ENCODE measurements at places on chromosomes 1 and 21.

DNA sequence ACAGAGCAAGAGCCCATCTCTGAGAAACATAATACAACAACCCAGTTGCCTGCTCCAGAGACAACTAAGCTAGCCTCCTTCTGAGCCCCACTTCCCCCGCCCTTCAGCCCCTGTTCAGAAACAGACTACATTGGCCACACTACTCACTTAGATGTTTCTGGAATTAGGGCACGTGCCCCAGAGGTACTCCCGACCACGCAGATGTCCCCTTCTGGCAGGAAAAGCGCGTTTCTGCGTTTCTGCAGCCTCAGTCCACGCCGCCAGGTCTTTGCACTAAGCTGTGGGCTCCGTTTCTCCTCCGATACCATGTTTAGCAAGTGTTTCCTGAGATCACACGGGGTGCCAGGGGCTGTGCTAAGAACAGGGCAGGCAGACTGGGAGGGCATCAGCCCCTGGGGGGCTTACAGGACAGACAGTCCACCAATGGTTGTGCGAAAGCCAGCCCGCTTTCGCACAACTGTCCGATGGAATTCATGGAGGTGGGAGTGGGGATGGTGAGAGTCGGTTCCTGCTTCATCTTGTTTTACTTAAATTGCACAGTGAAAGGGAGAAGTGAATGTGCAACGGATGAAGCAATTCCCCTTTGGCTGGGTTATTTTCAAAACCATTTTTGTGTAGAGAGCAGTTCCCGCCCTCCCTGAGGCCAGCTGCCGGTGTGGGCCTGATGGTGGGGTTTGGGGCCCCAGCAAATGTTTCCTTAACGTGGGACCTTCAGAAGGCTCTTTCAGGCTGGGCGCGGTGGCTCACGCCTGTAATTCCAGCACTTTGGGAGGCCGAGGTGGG lies 2.7 kb downstream of the PIK3CD start:
- peak; percentile 13 for DNase-seq

DNA sequence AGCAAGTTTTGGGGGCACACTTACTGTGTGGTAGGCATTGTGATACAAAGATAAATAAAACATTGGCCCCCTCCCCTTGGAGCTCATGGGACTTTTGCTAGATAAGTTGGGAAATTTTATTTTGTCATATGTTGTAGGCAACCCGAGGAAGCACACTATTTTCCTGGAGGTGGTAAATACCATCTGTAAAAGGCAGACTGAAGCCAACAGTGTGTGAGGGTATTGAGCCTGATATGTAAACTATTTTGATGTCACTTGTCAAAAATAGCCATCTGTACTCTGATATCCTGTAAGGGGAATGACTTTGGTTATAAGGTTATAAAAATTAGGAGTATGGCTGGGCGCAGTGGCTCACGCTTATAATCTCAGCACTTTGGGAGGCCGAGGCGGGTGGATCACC lies 30.6 kb downstream of the VANGL2 start:
- no peak for DNase-seq

DNA sequence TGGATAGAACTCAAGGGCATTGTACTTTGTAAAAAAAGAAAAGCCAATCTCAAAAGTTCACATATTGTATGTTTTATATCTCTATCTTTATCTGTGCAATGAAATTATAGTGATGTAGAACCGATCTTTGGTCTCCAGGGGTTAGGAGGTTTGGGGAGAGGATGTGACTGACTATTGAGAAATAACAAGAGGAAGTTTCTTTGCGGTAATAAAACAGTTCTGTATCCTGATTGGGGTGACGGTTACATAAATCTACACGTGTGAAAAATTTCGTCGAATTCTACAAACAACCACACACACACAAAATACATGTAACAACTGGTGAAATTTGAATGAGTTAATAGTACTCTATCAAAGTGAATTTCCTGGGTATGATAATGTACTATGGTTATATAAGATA lies 10.6 kb upstream of the OR2T33 start:
- no peak for DNase-seq

DNA sequence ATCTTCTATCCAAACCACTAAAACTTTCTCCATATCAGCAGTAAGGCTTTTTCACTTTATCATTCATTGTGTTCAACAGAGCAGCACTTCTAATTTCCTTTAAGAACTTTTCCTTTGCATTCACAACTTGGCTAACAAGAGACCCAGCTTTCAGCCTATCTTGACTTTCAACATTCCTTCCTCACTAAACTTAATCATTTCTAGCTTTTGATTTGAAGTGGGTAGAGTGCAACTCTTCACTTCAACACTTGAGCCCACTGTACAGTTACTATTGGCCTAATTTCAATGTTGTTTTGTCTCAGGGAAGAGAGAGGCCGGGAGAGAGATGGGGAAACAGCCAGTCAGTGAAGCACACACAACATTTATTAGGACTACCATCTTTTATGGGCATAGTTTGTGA lies 2.0 kb downstream of the UBE2G2 start:
- no peak for DNase-seq

- DNase-seq, result no peak
These were observed 691.2 kb downstream of the USP25 start for GRCh38 chr21:16421007-16421406.

- DNase-seq, result peak; percentile 67
These were observed 746 bp downstream of the MACF1 start for GRCh38 chr1:39205102-39205780.

DNA sequence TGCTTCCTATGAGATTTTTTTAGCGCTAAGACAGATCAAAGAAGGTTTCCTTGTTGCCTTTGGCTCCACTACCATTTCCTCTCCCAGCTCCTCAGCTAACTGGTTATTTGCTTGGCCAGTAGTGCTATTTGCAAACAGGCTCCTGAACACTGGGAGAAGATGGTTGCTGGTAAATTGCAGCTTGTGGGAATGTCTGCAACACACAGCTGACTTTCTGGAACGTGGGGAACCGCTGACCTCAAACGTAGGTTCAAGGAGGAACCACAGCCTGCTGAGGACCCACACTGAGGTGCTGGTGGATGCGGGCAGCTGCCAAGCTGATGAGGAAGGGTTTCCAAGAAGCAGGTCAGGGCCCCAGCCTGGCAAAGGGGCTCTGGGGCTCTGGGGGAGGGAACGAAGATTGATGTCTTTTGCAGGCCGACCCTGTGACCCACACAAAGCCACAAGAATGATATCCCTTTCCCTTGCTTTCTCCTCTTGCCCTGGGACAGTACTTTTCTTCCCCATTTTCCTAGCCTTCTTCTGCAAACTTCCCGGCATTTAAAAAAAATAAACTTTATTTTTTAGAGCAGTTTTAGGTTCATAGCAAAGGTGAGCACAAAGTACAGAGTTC lies 24.8 kb downstream of the GNG4 start:
- DNase-seq, result no peak
